ENCODE measurements at places on chromosomes 3 and 15.

DNA sequence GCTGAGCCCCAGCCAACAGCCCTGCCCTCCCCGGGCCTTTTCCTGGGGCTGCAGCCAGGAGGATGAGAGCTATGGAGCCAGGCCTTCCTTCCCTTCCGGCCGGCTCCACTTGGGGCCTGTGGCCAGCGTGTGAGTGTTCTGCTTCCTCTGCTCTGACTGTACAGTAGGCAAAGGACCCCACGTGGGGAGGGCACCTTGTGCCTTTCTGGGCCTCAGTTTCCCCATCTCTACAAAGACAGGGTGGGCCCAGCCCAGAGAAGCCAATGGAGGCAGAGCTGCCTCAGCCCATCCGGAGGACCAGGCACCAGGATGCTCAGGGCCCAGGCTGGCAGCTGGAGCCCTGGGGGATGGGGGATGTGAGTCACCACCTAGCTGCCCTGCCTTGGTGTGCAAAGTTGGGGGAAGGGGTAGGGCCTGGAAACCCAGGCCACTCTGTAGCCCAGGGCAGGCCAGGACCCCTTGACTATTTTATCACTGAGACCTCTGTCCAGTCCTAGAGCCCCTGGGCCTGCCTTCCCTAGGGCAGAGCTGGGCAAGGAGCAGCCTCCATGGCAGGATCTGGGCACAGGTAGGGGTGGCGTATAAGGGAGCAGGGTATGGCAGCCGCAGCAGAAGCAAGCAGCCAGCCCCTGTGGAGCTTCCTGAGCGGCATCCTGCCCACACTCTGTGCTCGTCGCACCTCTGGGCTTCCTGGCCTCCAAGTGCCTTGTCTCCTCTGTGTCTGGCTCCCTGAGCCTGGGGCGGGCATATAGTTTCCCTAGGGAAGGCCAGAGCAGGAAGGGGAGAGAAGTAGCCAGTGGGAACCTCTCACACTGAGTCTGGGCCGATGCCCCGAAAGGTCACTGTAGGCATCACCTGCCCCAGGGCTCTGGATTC is 1.8 kb downstream of the PSTPIP1 start:
- DNase-seq: no peak

DNA sequence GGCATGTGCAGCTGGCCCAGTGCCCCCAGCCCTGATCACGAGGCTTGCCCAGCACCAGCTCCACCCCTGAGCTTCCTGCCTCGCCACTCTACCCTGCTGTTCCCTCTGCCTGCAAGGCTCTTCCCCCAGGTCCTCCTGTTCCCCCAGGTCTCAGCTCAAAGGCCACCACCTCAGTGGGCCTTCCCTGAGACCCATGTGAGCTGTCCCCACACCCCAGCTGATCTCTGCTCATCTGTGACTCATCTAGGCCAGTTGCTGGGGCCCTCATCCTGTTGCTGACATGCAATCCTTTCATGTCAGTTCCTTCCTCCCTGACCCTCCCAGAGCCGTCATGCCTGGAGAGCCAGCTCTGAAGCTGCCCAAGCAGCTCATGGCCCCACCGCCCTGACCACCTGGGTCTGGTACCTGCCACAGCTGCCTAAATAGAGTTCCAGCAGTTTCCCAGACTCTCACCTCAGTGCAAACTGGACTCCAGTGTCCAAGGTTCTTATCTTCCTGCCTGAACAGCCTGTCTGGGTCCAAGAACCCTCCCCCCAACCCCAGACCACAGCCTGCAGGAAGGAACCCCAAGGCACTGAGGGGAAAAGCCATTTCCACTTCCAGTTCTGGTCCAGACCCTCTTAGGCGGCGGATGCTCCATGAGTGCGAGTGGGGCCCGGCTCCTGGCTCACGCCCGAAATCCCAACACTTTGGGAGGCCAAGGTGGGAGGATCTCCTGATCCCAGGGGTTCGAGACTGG is 116.6 kb upstream of the IQSEC1 start:
- no peak for DNase-seq

DNA sequence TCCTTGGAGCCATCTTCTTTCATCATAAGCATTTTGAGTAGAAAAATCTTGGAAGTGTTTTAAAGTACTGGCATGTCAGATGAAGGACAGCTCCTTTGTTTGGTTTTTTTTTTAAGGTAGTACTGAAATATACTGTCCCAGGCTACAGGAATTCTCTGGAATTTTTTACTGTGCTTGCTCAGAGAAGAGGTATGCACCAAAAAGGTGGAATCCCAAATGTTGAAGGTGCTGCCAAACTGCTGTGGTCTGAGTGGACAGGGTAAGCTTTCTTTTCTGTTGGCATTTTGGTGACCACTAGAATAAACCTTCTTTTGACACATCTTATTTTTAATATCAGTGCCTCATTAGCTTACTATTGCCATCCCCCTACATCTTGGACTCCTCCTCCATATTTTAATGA is 7.2 kb downstream of the GNL3 start:
- DNase-seq: no peak

- no peak for DNase-seq
These were observed 19.0 kb downstream of the FAM3D start for GRCh38 chr3:58647381-58648141.

DNA sequence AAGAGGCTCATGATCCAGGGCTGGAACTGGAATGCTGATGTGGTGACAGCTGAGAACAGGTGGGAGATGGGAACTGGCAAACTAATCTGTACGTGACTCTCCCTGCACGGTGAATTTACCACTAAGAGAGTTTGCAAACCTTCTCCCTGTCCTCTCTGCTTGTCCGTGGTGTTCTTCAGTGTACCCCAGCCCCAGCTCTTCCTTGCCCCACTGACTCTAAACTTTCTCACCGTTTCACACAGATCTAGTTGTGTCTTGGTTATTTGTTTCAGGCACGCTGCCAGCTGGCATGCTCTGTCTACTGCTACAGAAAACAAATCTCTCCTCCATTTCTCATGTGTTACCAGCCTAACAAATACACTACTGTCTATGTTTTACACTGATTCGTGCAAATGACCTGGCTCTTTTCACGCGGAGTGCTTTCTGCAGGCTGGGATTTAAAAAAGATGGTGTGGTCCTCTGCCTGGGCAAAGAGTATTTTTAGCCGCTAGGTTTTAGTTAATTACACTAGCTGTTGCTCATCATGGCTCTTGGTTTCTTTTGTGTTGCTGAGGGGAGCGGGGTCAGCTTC is 192.7 kb upstream of the LRIG1 start:
- peak; percentile 0 for DNase-seq

DNA sequence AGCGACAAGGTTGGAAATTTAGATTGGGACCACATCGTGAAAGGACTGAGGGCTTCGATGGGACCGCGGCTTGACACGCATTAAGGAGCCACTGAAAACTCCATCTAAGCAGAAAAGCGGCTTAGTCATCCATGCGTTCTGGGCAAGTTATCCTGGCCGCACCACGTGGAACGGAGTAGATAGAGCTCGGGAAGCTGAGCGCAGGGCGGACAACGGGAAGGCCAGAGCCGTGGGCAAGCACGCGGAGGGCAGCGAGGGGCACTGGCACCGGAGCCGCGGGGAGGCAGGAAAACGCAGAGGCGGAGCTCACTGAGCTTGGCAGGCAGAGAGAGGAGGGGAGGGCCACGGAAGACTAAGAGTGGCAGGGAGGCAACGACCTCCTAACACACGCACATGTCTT is 61.3 kb upstream of the VGLL4 start:
- no peak for DNase-seq

DNA sequence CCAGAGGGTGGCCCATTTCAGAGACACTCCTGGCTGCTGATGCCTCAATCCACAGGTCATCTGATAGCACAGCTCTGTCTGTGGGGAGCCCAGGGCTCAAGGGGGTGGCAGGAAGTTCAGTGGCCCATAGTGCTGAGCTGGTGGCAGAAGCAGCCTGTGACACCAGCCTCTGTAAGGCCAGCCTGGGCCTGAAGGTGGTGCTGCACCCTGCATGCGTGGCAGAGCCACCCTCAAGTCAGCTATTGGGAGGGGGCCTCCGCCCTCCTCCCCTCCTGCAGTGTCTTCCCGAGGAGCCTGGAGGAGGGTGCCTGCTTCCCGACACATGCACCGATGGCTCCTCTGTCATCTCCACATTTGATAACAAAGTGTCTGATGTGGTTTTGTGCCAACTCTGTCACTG is 3.0 kb downstream of the PLA1A start:
- no peak for DNase-seq

DNA sequence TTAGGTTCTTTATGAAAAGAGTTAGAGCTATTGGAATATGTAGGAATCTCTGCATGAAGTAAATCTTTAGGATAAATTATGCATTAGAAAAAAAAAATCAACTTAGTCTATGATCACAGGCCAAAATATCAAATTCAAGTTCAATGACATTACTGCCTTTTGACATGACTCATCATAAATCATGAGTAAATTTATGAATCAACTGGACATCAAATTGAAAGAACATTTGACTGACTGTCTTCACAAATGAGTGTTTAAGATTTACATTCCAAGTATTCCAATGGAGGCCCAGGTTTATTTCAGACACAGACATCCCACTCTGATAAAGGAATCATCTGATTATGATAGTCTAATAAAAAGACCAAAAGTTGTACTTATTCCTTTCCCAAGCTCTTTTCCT is 192.8 kb upstream of the TTC14 start:
- no peak for DNase-seq

Measured in DMS79 (cell line).